ENCODE measurements at places on chromosomes 12 and 14.

GRCh38 chr12:69118516-69118915 lies 120.9 kb upstream of the CPSF6 start:
- no peak for DNase-seq

DNA sequence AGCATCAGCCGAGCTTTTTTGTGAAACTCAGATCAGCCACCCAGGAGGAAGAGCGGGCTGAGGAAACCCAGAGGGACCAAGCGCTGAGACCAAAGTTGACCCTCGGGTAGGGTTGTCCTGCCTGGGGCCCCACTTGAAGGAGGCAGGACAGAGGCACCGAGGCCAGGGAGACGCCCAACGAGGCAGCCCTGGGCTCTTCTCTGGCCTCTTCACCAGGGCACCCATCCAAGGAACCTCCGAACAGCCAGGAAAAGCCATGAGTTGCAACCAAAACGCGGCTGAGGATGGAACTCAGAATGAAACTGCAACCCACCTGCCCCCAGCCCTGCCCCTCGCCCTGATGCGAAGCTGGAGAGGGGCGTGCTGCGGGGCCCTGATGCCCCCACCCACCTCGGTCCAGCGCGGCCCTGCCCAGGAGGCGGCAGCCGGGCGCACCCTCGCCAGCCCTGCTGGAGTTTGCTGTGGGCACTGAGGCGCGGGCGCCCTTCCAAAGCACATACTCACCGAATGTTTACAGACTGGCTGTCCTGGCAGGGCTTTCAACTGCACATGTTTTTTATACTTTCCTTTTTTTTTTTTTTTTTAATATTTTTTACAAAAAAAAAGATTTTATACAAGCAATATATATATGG lies 41.9 kb downstream of the JDP2 start:
- DNase-seq, result no peak

- no peak for DNase-seq
Measured at GRCh38 chr12:104355630-104356029, 52.1 kb downstream of the EID3 start.

DNA sequence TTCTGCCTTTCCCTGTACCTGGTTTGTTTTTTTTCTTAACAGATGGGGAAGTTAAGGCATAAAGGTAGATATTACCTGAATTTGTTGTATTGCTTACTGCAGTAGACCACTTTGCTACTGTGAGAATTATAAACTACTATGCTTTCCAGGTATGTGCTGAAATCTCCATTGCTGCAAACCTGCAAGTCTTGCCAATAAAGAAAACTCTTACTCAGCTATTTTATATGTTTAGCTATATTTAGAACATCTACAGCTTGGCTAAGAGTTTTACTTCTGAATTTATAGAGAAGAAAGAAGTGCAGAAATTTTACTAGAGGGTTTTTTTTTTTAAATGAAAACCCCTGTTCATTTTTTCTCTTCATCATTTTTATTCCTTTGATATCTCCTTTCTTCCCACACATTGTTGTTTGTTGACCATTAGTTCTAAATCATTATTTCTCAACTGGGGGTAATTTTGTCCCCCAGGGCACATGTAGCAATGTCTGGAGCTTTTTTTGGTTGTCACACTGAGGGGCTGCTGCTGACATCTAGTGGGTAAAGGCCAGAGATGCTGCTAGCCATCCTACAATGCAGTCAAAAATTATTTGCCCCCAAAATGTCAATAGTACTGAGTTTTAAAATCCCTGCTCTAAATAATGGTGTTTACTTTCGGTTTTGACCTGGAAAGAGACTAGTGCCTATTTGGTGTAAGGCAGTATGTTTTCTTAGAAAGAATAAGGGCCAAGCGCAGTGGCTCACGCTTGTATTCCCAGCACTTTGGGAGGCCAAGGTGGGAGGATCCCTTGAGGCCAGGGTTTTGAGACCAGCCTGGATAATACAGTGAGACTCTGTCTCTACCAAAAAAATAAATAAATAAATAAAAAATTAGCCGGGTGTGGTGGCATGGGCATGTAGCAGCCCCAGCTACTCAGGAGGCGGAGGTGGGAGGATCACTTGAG lies 48.6 kb downstream of the PCNX1 start:
- no peak for DNase-seq

DNA sequence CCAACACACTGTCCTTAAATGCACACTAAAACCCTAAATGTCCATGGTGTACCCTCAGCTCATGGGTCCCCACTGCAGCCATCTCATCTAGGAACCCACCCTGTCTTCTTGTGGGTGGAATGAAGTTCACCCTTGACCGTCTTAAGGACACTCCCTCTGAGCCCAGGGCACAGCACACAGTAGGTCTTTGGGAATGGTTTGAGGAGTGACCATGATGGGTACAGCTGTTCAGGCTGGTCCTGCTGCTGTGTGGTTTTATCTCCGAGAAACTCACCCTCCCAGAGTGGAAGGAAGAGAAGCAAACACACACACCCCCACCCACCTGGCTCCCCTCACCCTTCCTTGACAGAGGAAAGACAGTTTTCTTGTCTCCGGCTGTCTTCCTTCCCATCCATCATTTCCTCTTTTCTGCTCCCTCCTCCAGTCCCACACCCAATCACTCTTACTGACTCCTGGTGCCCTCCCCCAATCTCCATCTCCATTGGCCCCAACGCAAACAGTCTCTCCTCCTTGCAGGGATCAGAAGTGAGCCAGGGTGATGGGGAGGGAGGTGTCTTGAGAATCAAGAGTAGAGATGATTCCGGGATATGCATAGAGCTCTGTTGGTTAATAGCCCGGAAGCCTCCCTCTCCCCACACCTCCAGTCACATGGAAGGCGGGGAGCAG lies 105.9 kb upstream of the LHX5 start:
- DNase-seq, result no peak

- DNase-seq, result no peak
Measured at GRCh38 chr14:89340200-89341181, 76.5 kb downstream of the FOXN3 start.

- no peak for DNase-seq
Measured at GRCh38 chr14:90458536-90458935, 61.7 kb downstream of the CALM1 start.

GRCh38 chr14:71166180-71166837 lies 259.1 kb downstream of the PCNX1 start:
- no peak for DNase-seq

DNA sequence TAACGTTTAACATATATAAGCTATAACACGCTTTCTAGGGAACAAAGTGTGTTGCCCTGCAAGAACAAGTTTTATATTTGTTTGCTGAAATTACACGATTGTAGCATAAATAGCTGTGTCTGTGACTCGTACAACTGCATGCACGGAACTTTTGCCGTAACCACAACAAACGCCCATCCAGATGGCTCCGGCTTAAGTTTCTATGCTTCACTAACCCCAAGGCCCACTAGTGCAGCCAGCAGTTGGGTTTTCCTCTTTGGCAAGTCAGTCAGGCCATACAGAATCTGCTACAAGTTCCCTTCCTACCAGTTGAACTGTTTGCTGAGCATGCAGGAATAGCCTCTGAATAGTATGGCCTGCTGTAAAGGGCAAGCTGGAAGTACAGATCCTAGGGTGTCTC lies 12.1 kb downstream of the CSRP2 start:
- peak; percentile 54 for DNase-seq

GRCh38 chr12:2378835-2379330 lies 326.1 kb downstream of the CACNA1C start:
- DNase-seq, result no peak

DNA sequence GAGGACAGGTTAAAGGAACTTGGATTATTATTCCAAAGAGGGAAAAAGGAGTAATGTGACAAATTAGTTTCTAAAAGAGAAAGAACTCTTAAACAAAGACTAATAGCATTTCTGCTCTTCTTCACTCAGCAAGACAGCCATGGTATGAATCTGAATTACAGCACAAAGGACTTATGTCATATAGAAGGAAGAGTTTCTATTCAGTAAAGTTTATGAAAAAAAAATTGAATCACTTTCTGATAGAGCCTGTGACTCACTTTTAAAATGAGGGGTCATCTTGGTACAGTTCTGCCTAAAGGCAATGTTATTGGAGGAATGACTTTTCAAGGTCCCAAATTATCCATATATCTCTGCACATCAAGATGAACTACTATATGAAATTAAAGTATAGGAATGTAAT lies 101.7 kb downstream of the DUSP6 start:
- no peak for DNase-seq

DNA sequence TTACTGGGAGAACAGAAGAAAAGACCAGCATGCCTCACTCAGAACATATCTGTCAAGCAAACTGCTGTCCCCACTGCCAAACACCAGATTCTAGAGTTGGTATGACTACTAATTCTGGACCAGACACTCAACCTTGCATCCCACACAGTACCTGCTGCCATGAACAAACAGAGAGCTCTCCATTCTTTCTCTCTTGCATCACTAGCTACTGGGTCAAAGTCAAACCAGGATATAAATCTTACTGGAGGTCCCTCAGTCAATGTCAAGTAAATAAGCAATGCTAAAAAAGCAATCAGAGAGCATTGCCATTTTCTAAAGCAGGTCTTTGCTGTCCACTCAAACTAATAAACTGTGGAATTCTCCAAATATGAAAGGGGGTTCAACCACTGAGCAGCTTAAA lies 452.4 kb upstream of the SEL1L start:
- DNase-seq, result no peak

GRCh38 chr12:4881266-4882064 lies 28.2 kb upstream of the KCNA1 start:
- no peak for DNase-seq

- DNase-seq, result no peak
Measured at GRCh38 chr12:30968211-30968610, 41.7 kb downstream of the TSPAN11 start.

DNA sequence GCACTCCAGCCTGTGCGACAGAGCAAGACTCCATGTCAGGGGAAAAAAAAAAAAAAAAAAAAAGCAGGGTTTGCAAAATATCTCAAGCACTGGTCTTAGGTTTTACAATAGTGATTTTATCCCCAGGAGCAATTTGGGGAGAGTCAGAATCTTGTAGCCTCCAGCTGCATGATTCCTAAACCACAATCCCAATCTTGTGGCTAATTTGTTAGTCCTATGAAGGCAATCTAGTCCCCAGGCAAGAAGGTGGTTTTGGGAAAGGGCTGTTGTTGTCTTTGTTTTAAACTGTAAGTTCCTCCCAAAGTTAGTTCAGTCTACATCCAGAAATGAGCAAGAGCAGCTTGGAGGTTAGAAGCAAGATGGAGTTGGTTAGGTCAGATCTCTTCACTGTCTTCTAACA lies 135.7 kb downstream of the PLXNC1 start:
- no peak for DNase-seq

Data from neuronal stem cell (in vitro differentiated cells).